GM12864 (cell line): ENCODE measurements at places on chromosomes 5 and 9.

- DNase-seq: no peak
Observed at GRCh38 chr9:84466580-84467285, 126.2 kb upstream of the SLC28A3 start.

DNA sequence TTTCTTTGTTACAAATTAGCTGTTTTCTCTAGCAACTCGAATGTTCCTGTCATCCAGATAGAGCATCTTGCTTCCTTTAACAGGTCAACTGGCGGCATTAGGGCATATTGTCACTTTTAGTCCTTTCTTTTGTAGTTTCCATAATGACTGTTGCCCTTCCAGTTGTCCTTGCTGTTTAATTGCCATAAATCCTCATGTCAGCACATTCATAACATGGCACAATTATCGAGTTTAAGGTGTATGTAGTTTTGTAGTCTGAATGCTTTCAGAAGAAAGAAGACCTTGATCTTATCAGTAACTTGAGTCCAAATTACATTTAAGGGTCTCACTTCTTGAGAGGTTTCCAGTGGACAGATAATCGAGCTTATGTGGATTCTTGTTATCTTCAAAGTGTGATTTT is 161.7 kb upstream of the CDH12 start:
- DNase-seq: no peak

DNA sequence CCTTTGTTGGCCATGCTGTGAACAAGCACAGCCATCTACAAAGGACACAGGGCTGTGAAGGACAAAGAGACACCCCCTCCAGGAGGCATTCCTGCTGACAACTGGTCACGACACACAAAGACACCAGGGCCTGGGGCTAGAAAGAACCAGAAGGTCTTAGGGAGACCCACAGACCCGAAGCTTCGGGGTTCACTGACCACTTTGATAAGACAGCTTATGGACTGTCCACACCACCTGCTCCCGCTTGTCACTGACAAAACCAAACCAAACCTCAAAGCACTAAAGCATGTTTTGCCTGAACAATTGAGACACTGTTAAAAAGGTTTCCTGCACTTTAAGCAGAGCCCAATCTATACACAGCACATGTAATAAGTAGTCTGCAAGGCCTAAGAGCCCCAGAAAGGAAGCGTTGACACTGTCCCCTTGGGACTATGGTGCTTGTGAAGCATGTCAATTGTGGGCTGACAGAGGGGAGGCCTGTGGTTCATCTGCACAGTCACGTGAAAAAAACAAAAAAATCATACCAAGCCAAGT is 185.0 kb downstream of the GAPVD1 start:
- DNase-seq: peak; percentile 53

GRCh38 chr9:16828340-16829281 is 41.9 kb downstream of the BNC2 start:
- DNase-seq: no peak

DNA sequence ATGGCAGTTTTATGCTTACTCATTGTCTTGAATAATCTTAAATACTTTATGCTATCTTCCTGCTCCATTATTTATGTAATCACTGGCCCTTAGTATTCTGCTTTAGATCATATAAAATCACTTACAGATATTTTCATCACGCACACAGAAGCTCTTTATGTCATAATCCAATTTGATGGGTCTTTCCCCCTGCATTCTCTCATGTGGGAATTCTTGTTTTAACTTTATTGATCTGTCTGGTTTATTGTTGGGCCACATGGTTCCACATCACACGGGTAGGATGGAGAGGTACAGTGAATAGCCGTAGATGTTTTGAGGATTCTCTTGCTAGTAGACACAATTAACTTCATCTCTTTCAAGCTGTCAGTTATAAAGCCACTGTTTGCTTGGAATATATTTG is 27.0 kb downstream of the PLPPR1 start:
- no peak for DNase-seq

- DNase-seq: no peak
Observed at GRCh38 chr5:7391814-7392692, 3.9 kb upstream of the ADCY2 start.

DNA sequence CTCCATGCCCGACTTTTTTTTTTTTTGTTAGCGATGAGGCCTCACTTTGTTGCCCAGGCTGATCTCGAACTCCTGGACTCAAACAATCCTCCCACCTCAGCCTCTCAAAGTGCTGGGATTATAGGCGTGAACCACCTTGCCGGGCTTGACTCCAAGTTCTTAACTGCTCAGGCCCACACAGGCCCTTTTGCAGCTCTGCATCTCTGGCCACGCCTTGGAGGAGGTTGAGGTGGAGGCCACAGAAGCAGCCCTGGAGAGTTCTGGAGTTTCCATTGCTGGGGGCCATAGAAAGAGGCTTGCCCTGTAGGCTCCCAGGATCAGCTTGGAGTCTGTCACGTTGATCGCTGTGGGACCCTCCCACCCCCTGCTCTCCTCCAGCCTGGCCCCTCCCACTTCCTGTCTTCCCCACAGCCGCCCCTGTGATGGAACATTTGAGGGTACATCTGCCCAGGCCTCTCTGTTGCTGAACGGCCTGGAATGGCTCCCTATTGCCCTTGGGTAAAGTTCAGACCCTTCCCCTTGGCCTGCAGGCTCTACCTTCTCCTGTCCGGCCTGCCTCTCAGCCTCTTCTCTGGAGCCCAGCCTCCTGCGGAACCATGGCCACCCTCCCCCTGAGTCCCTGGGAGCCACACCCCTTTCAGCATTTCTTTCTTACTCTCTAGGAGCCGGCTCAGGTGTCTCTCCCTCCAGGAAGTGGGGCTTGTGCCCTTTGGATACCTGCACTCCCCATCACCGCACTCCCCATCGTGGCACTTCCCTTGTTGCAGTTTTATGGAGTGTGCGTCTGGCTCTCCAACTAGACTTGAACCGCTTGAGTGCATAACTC is 30.4 kb upstream of the IER5L start:
- no peak for DNase-seq

GRCh38 chr5:172661526-172661925 is 20.5 kb downstream of the NEURL1B start:
- DNase-seq: no peak

- no peak for DNase-seq
Observed at GRCh38 chr9:87776481-87777379, 50.8 kb downstream of the CTSL start.

GRCh38 chr5:62418462-62419076 is 6.0 kb downstream of the IPO11 start:
- DNase-seq: no peak

GRCh38 chr5:80064124-80064523 is 29.0 kb downstream of the THBS4 start:
- no peak for DNase-seq

DNA sequence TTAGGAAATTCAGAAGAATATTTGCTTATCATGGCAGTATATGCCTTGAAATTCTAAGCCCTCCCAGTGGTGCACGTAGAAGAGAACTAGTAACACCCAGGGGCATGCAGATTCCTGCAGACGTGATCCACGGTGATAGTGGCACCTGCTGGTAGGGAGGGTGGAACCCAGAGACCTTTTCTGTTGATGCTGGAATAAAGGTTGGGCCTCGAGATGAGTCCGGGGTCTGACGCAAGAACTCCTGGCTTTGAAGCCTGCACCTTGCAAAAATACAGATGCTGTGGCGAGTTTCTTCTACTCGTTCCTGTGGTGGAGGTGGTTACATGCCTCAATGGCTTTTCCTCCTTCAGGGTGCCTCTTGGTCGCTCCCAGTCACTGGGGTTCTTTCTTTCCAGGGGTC is 39.5 kb upstream of the PHF2 start:
- DNase-seq: no peak

DNA sequence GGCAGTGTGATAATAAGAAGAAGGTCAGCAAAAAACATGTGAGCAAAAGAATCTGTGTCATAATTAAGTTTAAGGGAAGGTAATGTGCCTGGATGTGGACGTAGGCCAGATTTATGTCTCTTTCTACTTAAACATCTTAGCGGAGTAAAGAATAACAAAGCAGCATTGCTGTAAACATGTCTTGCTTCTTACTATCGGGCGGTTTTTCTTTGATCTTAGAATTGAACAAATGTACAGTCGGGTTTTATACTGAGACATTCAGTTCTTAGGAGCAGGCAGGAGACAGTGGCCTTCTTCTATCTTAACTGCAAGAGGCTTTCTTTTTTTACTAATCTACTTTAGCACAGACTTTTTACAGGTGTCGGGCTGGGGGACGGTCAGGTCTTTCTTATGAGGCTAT is 40.4 kb upstream of the FLT4 start:
- DNase-seq: no peak

DNA sequence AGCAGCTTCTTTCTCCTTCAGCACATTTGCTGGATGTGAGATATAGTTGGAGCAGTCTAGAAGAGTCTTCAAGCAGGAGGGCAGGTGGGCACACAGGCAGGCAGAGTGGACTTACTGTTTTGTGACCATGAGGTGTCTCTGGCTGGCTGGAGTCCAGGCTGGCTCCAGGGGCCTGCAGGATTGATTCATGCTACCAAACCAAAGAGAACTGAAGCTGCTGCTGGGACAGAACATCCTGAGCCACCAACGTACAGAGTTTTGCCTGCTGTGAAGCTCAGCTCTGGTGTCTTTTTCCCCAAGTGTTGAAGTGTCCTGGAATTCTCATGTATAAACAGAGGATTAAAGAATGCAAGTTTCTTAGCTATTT is 45.7 kb downstream of the CYSTM1 start:
- DNase-seq: no peak

DNA sequence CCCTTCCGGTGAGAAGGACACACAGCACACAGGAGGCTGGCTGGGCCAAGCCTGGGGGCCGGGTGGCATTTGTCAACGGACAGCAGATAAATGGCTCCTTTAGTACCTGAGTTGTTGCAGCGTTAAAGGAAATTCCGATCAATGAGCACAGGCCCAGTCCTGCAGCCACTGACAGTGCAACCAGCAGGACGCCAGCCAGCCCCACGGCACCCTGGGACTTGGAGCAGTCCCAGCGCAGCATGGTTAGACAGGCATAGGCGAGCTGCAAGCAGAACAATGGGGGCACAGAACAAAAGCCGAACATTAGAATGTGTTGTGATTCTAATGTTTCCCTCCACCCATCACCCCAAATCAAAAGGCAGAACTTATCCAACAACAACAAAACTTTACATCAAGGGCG is 39.3 kb downstream of the PTCH1 start:
- no peak for DNase-seq

GRCh38 chr9:9846557-9846956 is 766.2 kb downstream of the PTPRD start:
- DNase-seq: no peak

GRCh38 chr5:159362220-159362619 is 31.9 kb upstream of the IL12B start:
- no peak for DNase-seq

DNA sequence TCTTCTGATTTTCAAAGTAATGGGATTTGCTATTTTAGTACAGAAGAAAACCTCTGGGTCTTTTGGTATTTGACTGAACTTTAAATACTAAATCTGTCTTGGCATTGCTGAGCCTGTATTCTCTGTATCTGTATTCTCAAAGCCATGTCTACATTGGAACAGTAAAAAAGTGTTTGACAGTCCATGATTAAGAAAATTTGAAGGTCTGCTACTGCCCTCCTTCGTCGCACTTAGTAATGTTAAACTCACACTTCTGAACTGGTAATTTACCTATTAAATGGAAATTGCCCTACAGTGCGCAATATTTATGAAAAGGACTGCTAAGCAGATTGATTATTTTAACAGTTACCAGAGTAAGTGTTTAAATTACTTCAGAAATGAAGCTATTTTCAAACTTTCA is 165.7 kb upstream of the SMC2 start:
- no peak for DNase-seq

DNA sequence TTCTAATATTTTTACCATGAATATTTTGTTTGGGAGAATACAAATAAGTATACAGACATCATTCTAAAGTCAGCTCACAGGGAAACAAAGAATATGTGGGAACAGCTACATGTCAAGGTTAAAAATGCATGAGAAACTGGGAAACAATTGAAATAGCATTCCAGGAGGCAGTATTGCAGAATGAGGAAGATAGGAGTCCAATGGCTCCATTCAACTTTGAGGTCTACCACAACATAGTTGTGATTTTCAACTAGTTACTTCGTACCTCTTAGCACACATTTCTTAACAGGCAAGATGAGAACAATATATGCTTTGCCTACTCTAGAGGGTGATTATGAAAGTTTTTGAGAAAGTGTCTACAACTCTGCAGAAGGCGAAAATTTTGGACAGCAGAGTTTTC is 35.2 kb upstream of the CAST start:
- no peak for DNase-seq

DNA sequence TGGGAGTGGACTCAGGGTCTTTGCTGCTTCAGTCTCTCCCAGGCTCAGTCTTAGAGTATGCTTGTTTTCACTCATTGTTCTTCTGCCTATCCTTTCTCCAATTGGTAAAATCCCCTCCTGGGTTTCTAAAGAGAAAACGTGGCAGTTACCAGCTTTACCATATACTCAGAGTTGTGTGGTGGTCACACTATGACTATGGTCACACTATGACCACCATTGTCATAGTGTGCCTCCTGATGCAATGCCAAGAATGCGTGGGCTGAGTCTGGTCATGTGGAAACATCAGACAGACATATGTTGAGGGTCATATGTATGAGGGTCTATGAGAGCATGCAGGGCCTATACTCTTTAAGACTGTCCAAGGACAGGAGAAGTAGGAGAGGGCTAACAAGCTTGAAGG is 326.5 kb upstream of the PRR16 start:
- no peak for DNase-seq

- DNase-seq: no peak
Observed at GRCh38 chr5:157204765-157205164, 24.1 kb downstream of the ITK start.
